ENCODE measurements at places on chromosomes 5 and 9. TPM values are rescaled to one million over a fixed set of nuclear protein-coding genes. Genes with fewer than 3 reads are reported as not detected.

DMRT3 gene
- total RNA-seq, result not detected

SCGB3A2 gene
- not detected for total RNA-seq

BAAT gene
- 0.13 TPM for total RNA-seq

GAPT gene
- not detected for total RNA-seq

PDLIM4 gene
- 130 TPM for total RNA-seq

DNA sequence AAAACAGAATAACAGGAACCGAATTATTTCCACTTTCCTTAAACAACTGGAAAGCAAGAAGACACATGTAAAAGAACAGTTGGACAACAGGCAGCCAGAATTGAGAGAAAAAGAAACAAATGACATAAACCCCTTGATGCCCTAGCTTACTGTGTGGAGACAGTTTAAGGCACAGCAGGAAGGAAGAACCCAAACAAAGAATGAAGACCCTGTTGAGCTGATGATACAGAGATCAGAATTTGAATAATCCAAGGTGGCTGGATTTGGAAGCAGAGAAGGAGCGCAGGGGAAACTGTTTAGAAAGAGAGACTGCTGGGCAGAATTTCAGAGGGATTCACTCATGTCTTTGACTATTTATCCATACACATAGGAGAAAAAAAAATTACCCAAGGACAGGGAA is 316.3 kb upstream of the POU5F2 start:
- DNase-seq, result no peak

DNA sequence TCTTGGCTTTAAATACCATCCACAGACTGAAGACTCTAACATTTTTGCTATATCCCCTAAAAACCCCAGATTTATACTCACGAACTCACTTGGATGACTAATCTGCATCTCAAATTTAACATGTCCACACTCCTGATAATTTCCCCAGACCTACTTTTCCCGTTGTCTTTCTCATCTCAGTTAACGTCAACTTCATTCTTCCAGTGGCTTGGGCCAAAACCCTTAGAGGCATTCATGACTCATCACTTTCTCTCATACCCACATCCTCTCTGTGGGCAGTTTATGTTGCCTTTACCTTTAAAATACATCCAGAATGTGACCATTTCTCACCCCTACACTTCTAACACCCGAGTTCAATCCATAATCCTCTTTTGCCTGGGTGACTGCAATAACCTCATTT is 96.7 kb downstream of the EDIL3 start:
- peak; percentile 62 for DNase-seq

- DNase-seq, result peak; percentile 41
Measured at GRCh38 chr5:135355169-135355568, 43.9 kb downstream of the MACROH2A1 start.

DNA sequence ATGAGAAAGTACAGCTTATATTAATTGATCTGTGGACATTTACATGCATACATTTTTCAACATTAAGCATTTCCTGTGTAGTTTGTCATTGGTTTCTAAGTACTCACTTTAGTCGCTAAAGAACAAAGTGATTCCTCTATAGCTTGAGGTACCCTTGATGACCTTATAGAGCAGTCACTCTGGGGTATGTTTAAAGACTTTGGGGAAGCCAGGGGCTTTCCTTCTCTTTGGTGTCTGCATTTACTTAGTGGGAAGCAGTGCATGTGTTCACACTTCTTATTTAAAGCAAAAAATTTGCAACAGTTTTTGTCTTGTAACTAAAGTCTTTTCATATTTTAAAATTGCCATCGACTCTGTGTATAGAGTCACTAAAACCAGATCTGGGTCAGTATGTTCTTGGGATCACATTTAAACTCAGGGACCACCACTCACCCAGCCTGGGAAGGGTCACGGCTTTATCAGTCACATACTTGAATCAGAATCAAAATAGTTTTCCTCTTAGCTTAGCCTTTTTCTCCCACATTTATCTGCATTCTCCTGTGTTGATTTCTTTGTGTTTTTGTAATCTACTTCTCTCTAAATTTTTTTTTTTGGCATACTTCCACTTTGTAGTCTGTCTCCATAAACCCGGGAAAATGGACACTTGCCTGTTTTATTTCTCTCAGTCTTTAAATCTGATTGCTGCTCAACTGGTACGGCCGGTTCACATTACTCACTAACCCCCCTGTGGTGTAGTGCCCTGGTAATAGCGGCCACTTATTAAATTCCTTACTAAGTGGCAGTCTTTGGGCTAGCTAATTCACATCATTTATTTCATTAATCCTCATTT is 143.9 kb upstream of the FBN2 start:
- DNase-seq, result peak; percentile 11

GRCh38 chr9:134443174-134444037 is 117.2 kb downstream of the RXRA start:
- peak; percentile 95 for DNase-seq
